ENCODE measurements at places on chromosomes 11 and 22. TPM values are rescaled to one million over a fixed set of nuclear protein-coding genes. Genes with fewer than 3 reads are reported as not detected.

DNA sequence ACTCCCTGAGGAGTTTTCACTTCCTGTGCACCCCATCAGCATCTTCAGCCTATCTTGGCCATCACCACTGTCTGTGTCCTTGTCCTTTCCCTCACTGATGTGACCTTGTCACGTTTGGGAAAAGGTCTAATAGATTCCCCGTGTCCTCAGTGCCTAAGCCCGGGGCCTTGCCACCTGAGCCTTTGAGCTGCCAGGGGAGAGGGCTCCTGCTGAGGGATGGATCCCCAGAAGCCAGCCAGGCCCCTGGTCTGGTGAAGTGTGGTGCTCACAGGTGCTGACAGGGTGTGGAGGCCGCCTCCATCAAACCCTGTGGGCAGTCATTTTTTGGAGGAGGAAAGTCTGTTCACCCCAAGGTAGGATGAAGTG lies 47.2 kb downstream of the GAB4 start:
- DNase-seq, result no peak

- DNase-seq, result no peak
These were observed 14.4 kb downstream of the TIMP3 start for GRCh38 chr22:32815943-32816342.

- DNase-seq, result no peak
These were observed 243.9 kb downstream of the CTTN start for GRCh38 chr11:70642266-70642665.

DNA sequence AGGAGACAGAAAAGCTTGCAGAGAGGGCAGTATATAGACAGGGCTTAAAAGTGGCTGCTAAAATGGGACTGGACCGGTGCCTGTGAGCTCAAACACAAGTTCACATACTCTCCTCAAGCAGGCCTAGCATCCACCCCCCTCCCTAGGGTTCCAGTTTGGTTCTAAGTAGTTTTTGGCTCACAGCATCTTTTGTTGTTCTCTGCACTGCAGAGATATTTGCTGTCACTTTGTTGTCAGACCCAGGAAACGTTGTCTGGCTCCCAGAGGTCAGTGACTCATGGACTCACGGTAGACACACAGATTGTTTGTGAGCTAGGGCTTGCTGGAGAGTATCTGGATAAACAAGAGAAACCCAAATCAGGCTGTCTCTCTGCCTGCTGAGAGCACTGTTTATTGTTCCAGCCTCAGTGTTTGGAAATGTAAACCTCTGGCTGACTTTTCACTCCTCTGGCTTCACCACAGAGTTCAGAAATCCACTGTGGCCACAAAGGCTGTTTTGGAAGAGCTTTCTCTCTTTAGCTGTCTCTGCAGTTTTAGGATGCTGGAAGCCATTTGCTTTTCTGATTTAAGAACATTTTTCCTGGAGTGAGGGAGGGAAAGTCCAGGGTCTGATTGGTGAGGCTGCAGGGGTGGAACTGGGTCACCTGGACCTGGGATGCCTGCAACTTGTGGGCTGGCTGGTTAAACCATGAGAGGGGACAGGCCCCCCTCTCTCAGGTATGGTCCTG lies 303.7 kb upstream of the PLET1 start:
- DNase-seq, result no peak

DNA sequence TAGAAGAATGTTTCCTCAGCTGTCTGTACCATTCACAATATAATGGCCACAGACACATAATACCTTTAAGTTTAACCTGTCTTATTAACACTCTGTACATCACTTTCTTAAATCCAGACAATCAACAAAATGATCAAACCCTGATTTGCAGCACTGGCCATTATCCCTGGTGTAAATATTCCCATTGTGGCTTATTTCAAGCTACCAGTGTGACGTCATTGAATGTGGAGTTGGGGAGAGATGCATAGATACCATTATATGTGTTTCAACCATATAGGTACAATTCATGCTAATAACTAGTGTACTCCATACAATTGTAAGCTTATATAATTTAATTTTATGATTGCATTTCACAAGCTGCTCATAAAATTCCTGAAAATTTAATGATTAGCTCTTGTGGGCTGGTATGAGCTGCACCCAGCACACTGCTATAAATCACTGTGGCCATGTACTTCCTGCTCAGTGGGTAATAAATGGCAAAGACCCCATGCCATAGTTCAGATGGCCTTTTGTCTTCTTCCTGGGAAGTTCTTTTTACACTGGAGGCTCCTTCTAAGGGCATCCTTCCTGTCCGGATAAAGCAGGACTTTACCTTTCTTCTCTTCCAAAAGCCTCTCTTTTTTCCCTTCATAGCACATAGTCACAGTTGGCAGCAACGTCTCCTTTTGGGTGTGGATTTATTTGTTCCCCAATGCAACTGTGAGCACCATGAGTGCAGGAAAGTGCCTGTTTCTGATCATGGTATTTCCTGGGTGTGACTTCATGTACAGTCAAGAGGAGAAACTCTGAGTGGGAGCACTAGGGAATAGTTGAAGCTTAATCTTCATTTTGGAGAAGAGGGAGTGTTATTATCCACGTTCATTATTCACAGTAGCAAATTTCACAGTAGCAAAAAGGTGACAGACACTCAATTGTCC lies 87.8 kb downstream of the MIAT start:
- no peak for DNase-seq

DNA sequence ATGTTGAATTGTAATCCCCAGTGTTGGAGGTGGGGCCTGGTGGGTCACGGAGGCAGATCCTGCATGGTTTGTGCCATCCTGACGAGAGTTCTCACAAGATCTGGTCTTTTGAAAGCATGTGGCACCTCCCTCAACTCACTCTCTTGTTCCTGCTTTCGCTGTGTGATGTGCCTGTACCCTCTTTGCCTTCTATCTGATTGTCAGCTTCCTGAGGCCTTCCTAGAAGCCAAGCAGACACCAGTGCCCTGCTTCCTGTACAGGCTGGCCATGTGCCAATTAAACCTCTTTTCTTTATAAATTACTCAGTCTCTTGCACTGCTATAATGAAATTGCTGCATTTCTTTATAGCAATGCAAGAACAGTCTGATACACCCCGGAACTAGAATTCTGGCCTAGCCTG lies 13.1 kb downstream of the PTPN5 start:
- DNase-seq, result no peak

- peak; percentile 65 for DNase-seq
These were observed 22.4 kb downstream of the CAPN1 start for GRCh38 chr11:65204143-65204542.

- DNase-seq, result no peak
These were observed 26.2 kb downstream of the IGHMBP2 start for GRCh38 chr11:68929706-68930570.

DNA sequence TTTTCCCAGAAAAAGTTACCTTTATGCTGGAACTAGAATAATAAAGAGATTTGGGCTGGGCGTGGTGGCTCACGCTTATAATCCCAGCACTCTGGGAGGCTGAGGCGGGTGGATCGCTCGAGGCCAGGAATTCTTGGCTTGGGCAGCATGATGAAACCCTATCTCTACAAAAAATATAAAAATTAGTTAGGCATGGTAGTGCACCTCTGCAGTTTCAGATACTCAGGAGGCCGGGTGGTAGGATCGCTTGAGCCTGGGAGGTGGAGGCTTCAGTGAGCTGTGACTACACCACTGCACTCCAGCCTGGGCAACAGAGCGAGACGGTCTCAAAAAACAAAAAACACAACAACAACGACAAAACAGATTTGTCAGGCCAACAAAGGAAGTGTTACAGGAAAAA lies 119.3 kb upstream of the OR9Q1 start:
- no peak for DNase-seq

GRCh38 chr11:27934830-27935145 lies 173.2 kb downstream of the KIF18A start:
- no peak for DNase-seq

DNA sequence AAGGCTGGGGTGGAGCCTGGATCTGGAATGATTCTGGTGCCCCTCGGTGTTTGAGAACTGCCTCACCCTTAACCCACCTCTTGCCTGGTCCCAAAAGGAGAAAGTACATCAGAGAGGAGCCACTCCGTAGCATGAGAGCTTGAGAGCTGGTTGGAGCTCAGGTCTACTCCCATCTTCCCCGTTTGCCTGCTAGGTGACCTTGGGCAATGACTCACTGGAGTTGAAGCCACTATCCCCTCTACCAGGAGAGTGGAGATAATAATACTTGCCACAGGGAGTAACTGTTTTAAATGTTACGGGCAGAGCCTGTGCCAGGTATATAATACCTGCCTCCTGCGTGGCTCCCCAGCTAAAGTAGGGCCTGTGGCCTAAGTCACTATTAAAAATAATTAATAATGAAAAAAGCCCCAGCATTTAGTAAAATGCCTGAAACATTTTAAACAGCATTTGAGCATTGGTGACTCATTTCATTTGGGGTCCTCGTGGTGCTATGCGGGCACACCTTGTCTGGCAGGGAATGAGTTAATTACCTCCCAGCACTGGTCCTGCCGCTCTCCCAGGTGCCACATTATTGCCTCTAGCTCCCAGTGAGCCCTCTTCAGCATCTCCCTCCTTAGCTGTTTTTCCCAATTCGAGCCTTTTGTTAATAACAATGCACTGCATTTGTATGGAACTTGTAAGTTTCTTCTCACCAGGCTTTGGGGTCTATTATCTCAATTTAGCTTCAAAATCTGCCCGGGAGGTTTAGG lies 22.5 kb downstream of the CYTH4 start:
- no peak for DNase-seq

GRCh38 chr11:61647529-61647928 lies 32.7 kb upstream of the DAGLA start:
- no peak for DNase-seq

DNA sequence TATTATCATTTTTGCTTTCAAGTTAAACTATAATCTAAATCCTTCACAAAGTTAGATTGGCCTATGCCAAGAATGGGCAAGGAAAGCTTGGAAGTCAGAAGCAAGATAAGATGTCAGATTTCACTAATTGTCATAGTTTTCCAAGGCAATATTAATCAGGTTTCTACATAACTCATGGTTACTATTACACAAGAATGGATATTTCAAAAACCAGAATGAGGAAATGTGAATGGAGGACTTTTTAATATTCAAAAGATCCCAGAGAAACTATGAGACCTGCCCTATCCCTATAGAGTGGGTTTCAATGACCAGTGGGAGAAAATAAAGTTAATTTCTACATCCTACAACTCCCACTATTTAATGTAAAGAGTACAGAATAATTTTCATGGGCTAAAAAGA lies 203.2 kb downstream of the CASP12 start:
- DNase-seq, result no peak

Gene RAB39A
- 2.5 TPM for total RNA-seq

Gene TYMP
- total RNA-seq, result 63.8 TPM

Gene VPREB1
- total RNA-seq, result not detected
